ENCODE measurements at places on chromosomes 4 and X.

GRCh38 chrX:39502486-39502885 is 595.3 kb downstream of the BCOR start:
- DNase-seq: no peak

GRCh38 chr4:114312338-114312737 is 286.3 kb upstream of the UGT8 start:
- DNase-seq: no peak

DNA sequence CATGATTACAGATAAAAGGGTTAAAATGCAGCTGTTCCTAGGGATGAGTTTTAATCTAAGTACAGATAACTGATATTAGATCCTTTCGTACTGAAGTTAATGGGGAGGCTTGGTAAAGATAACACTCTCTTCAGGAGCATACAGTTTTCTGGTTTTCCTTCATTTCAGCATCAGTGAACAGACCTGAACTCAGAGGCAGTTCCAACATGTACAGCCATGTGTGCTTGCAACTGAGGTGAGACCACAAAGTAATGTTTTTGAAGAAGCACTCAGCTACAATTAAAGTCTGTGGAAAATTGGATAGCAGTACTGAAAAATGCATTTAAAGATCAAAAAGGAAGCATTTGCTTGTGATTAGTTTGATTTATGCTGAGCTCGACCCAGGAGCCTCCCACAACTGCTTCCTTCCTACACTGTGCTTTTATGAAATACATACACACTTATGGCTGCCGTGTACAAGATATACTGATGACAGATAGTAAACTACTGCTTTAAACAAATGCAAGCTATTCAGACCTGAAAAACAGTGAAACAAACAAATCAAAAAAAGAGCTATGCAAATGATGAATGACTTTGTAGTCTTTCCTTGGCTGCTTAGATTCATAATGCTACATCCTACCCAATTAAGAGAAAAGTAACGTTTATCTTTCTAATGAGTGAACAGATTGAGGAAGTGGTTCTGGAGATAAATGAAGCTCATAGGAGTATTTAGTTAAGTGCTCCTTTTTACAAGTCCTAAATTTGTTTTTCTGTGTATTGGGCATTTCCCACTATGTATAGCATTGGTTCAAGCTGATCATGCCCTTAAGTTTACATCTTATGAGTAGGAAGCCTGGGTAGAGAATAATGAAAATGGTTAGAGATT is 68.4 kb downstream of the PDLIM5 start:
- no peak for DNase-seq

DNA sequence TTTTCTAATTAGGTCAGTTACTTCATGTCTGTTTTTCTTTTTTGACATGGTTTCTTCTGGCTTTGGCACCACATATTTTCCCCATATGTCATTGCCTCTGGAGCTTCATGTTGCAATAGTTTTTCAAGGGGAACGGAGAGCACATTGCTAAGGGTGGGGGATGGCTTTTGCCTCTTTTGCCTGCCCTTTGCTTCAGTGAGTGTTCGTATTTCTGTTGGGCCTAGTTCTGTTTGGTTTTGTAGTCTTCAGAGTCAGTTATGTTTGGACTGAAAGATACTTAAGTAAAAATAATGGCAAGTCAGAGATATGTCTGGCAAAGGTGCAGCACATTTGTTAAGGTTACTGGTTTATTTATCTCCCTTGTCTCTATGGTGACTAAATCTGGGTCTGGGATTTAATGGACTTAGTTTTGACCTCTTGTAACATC is 29.1 kb downstream of the FHL1 start:
- DNase-seq: no peak

GRCh38 chr4:107618656-107619055 is 101.4 kb downstream of the PAPSS1 start:
- no peak for DNase-seq

DNA sequence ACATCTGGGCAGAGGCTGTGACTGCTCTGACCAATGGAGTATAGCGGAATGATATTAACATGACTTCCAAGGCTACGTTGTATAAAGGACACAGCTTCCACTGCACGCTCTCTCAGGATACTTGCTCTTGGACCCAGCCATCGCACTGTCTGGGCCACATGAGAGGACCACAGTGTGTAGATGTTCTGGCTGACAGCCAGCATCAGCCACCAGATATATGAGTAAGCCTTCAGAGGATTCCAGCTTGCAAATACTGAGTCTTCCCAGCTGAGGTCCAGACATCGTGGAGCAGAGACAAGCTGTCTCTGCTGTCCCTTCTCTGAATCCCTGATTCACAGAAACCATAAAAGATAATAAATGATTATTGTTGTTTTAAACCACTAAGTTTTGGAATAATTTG is 146.8 kb upstream of the USP9X start:
- DNase-seq: no peak

GRCh38 chr4:24282446-24282845 is 301.9 kb downstream of the DHX15 start:
- DNase-seq: no peak

DNA sequence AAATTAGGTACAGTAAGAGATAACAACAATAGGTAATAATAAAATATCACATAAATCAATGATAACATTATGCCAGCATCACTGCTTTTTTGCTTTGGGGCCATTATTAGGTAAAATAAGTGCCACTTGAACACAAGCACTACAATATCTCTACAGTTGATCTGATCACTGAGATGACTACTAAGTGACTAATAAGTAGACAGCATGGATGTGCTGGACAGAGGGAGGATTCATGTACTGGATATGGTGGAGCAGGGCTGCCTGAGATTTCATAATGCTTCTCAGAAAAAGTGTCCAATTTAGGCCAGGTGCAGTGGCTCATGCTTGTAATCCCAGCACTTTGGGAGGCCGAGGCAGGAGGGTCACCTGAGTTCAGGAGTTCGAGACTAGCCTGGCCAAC is 137.8 kb upstream of the IL1RAPL2 start:
- DNase-seq: no peak

DNA sequence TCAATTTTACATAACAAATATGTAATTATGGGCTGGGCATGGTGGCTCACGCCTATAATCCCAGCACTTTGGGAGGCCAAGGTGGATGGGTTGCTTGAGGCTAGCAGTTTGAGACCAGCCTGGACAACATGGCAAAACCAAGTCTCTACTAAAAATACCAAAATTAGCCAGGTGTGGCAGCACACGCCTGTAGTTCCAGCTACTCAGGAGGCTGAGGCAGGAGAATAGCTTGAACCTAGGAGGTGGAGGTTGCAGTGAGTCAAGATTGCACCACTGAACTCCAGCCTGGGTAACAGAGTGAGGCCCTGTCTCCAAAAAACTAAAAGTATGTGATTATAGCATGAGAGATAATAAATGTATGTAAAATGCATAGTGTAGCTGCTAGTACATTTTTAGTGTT is 229.0 kb downstream of the PPARGC1A start:
- no peak for DNase-seq

- DNase-seq: no peak
Observed at GRCh38 chrX:21959362-21960051, 19.0 kb downstream of the SMS start.

GRCh38 chrX:73847100-73847499 is 284.1 kb downstream of the CHIC1 start:
- no peak for DNase-seq

DNA sequence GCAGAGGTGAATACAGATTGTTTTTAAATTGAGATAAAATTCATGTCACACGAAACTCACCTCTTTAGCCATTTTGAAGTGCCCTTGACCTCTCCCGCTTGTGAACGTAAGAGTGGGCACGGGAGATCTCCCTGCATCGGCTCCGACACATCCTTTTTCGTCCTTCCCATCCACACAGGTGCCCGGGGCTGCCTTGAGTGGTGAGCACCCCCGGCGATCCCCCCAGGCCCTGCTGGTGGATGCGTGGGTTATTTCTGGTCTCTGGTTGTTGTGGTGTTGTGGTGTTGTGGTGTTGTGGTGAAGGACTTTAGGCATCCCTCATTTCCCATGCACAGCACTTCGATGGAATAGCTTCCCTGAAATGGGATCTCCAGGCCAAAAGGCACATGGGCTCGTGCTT is 46.1 kb downstream of the PSAPL1 start:
- no peak for DNase-seq

DNA sequence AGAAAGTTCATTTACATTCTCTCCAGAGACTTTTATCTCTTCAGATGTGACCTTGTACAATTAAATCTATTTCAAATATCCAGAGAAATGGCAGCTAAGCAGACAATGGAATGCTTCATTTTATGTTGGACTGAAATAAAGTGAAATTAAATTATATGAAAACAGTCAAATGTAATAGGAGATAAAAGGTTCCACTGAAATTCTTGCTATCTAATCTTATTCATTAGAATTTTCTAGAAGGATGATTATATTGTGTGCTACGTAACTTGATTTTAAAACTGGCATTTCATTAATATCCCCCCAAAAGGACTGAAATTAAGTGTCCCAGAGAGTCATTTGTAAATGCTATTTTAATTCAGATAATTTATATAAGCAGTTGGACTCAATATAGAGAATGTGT is 646.9 kb upstream of the GALNT7 start:
- DNase-seq: no peak

GRCh38 chrX:54237014-54237413 is 54.0 kb upstream of the FAM120C start:
- DNase-seq: no peak

GRCh38 chr4:117700111-117700892 is 334.0 kb upstream of the NDST3 start:
- DNase-seq: no peak

- no peak for DNase-seq
Observed at GRCh38 chr4:83170952-83171399, 56.4 kb upstream of the PLAC8 start.

DNA sequence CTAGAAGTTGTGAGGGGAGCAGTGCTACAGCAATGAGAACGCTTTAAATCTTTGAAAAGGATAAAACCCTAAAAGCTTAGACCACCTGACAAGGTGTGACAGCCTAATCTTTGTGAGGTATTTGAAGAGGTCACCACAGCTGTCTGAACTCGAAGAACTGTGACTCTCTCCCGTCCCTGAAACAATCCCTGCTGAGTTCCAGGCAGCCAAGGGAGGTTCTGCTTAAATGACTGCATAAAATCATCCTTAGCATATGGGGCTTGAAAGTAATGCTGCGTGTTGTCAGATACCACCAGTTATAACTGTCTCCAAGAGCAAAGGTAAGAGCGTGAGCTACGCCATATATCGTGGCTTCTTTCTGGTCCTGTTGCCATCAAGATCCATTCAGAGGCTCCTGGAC is 696.3 kb downstream of the PCDH7 start:
- no peak for DNase-seq

GRCh38 chrX:9164086-9164485 is 130.2 kb upstream of the FAM9B start:
- DNase-seq: no peak

DNA sequence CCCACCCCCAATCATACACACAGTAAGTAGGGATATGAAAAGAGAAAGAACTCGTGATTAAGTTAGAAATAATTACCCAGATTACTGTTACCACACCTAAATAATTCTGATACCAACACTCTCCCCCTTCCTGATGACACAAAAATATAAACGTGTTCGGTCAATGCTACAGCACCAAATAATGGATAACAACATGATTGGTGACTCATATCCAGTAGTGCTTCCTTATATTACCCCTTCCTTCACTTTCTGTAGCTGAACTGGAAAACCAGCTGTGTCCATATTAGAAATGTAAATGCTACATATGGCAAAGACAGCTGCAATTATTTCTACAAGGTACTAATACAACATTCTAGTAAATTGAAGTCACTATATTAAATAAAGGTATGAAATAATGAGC is 20.8 kb downstream of the EIF4E start:
- no peak for DNase-seq

DNA sequence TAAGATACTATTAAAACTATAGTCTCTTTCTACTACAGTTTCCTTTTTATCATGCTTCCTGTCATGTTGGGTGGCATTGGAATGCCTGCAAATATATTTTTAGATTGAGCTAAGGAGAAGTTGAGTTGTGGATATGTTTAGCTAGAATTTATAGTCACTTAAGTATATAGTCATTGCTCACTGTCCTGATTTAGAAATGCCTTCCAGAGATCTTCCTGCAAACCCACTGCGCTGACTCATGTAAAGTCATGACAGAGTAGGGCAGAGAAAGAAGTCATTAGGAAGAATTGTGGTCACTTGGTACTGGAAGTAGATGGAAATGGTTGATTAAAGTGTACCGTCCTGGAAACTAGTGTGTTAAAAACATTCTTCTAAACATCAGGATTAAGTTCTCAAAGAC is 490.3 kb upstream of the PABPC4L start:
- DNase-seq: no peak

GRCh38 chr4:113756005-113756410 is 5.5 kb downstream of the CAMK2D start:
- DNase-seq: no peak

DNA sequence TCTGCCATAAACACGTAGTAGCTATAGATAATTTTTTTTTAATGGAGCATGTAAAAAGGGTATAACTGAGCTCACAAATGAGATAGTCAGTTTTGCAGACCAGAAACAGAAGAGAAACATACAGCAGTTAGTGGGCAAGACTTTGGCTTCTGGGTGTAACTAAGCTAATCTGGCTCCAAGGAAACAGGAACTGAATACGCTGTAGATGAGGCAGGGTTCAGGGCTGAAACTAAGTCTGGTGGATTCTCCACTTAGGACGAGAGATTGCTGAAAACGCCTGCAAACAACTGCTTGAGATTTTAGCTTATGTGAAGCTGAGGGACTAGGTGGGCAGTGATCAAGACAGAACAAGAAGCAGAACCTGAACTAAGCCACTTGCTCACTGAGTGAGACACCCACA is 91.7 kb downstream of the SMIM20 start:
- DNase-seq: no peak

GRCh38 chr4:155032521-155033229 is 175.8 kb upstream of the NPY2R start:
- DNase-seq: no peak

GRCh38 chr4:186105647-186106321 is 1.3 kb downstream of the FAM149A start:
- no peak for DNase-seq

DNA sequence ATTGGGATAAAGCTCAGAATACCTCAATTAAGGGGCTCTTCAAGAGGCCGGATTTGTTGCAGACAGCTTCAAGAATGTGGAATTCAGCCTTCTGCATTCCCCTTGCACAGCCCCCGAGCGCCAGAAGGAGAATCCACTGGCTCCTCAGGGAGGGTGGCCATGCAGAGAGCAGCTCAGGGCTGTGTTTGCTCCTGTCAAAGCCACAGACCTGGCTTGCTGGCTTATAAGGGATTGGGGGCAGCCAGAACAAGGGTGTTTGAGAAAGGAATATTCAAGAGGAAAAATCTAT is 36.8 kb downstream of the ING2 start:
- DNase-seq: no peak

DNA sequence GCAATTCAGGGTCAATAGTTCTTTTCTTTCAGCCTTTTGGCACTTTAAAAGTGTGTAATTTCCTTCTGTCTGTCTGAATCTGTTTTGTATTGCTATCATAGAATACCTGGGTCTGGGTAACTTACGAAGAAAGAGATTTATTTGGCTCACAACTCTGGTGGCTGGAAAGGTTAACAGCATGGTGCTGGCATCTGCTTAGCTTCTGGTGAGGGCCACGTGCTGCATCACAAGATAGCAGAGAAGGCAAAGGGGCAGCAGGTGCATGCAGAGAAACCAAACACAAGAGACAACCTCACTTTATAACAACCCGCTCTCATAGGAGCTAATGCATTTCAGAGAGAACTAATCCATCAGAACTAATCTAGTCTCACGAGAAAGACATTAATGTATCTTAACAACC is 18.8 kb downstream of the RGN start:
- no peak for DNase-seq

Data from smooth muscle cell of the brain vasculature (primary cell).